ENCODE measurements at places on chromosomes 1 and 21.
A peak's percentile ranks its signal among the peaks of the same experiment; 100 is the strongest.

DNA sequence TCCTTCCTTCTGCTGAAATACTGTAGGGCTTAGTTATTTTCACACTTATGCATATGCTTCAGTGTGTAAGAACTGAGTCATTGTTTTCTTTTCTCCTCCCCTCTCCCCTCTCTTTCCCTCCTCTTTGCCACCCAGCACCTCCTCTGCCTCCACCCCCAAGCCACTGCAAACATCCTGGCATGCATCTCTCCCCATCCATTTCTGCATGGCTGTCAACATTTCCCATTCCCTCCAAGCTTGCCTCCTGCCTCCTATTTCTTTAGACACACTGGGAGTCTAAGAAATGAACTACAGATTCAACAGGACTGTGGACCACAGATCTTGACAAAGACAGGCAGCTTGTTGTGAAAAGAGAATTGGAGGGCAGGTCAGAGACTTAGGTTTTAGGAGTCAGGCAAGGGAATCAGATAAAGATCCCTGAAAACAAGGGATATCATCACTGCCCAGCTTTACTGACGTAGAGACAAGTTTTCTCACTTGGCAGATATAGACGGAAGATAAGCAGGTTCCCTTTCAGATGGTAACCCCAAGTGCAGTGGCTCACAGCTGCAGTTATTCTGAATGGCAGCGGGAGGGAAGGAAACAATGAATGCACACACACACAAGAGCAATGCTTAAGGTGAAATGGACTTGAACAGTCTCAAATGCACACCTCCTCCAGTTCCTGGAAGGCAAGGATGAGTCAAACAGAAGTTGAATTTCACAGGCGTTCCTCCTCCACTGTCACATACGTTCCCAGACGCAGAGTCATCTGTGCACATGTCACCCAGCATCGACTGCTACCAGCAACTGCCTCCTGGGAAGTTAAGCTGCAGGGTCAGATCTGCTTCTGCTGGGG is 56.1 kb downstream of the HIVEP3 start:
- no peak for DNase-seq

- DNase-seq: no peak
These were observed 69.9 kb upstream of the MARK1 start for GRCh38 chr1:220457957-220458609.

DNA sequence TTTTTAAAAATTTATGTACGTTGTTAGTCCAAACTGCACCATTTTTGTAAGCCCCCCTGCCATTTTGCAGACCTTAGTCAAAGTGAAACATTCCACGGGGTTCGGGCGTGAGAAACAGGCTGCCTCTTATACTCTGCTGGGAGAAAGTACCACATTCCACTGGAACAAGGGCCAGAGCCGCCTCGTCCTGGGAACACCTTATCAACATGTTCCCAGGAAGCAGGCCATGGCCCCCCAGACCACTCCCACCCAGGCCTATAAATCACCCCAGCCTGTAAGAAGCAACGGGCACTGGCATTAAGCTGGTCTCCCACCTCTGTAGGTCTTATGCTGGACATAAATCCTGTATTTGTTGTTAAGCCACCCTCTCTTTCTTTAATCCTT is 854 bp upstream of the ZRANB2 start:
- no peak for DNase-seq

GRCh38 chr1:104294259-104294658 is 544.6 kb downstream of the AMY1C start:
- DNase-seq: no peak

DNA sequence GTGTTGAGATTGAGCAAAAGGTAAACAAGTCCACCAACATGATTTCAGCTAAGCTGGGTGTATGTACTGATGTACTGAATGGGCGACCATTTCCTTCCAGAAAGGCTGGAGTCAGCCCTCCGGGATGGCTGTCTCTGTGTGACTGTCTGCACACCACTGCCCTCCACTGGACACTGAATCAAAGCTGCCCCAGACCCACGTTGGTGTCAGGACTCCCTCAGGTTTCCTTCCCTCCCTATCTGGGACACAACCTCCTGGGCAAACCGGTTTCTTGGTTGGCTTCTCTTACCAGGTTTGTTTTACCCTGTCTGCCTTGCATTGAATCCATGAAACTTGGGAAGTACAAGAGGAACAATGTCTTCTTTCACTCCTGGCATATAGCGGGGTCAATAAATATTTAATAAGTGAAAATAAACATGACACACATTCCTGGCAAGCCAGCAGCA is 5.3 kb upstream of the SRP9 start:
- DNase-seq: peak; percentile 88
